ENCODE measurements at places on chromosomes 6 and 20.

DNA sequence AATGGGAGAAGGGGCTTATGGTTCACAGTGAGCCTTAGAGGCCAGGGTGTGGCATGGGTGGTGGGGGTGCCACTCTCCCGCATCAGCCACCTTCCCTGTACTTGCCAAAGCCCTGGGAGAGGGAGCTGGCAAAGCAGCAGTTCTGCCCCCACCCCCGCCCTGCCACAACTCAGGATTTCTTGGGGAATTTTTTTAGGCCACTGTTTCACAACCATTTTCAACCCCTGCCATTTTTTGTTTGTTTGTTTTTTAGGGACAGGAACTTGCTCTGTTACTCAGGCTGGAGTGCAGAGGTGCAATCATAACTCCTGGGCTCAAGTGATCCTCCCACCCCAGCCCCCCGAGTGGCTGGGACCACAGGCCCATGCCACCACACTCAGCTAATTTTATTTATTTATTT, 22.4 kb upstream of the TM9SF4 start:
- DNase-seq, result no peak

- peak; percentile 38 for DNase-seq
Measured at GRCh38 chr6:89368999-89369398, 16.5 kb upstream of the UBE2J1 start.

GRCh38 chr6:16409531-16410441, 171.4 kb downstream of the GMPR start:
- DNase-seq, result no peak

DNA sequence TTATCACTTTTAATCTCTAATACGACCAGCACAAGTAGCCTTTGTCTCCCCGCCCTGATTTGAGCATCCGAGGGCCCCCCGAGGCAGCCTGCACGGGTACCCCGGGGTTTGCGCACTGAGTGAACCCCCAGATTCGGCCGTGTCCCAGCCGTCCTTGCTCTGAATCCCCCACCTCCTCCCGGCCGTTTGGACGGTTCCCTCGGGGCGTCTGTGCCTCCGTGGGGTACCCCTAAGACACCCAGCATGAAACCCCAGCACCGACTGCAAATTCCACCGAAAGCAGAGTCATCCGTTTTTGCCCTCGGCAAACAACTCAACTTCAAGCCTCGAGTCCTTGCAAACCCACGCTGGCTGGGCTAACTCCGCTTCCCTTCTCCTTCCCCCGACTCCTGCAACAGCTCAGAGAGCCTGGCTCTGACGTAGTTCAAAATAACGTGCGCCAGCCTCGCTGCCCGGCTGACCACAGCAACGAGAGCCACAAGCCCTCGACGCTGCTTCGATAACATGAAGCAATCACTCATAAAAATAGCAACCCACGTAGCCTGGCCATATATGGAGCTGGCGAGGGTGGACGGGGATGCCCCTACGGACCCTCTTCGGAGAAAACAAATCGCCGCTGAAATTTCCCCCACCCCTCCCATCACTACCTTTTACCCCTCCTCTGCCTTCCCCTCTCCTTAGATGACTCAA, 764 bp upstream of the SNAP25 start:
- DNase-seq, result peak; percentile 42

DNA sequence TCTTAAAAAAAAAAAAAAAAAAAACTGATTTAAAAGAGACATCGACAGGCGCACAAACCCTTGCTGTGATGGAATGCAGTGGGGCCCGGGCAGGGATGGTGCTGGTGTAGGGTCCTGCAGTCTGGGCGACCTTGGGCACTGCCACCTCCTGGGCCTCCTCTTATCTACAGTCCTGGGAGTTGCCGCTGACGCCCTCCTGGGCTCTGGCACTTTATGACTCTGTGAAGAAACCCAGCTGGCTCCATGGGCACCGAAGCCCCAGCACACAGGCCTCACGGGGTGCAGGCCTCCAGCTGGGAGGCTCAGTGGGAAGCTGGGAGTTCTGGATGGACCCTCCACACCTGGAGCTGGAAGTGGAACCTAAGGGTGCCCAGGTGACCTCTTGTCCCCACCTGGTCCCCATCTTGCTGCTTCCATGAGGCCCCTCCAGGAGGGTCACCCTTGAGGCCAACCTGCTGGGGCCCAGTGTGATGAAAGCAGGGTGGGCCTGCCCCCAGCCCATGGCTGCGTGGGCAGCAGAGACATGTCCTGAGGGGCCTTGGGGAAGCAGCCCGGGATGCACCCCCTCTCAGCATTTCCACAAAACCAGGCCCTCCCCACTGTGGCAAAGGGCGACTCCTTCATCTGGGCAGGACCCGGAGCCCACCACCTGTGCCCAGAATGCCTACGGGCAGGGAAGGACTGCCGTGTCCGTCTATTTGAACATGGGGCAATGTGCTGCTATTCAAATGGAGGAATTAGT, 104.9 kb downstream of the ASXL1 start:
- DNase-seq, result no peak

DNA sequence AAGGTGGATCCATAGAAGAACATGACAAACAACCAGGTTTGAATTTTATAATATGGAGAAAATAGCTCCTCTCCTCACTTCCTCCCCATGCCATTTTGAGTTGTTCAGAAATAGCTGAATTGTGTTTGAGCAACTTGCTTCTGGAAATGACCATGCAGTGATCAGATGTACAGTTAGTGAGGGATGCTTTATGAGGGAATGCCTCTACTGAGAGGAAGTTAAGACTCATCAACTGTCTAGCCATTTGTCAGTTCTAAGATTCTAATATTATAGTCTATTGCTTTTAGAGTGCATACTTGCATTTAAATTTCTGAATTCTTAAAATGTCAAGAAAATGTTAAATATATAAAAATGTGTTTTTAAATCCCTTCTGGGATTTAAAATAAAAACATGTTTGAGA, 3.8 kb downstream of the LAMA2 start:
- no peak for DNase-seq

GRCh38 chr6:139271056-139271455, 20.7 kb downstream of the TXLNB start:
- DNase-seq, result no peak

DNA sequence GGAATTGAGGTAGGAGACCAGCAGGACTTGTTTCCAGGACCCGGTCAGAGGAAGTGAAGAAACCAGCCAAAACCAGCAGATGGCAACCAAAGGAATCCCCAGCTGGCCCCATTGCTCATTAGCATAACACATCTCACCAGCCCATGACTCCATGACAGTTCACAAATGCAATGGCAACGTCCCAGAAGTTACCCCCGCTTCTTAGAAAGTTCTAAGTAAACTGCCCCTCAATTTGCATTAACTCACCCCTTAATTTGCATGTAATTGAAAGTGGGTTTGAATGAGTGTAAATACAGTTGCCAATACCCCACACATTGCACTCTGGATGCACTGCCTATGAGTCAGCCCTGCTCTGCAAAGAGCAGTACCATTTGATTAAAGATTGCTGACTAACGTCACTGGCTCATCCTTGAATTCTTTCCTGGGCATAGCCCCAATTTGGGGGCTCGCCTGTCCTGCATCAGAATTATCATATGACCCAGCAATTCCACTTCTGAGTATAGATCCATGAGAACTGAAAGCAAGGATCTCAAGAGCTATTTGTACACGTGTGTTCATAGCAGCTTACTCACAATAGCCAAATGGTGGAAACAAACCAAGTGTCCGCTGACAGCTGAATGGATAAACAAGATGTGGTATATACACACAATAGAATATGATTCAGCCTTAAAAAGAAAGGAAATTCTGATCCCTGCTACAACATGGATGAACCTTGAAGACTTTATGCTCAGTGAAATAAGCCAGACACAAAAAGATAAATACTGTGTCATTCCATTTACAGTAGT, 36.4 kb downstream of the MYLK4 start:
- no peak for DNase-seq

- DNase-seq, result no peak
Measured at GRCh38 chr6:1080453-1081337, 231.2 kb upstream of the FOXQ1 start.

GRCh38 chr6:129490521-129491255, 219.3 kb downstream of the ARHGAP18 start:
- no peak for DNase-seq

- DNase-seq, result no peak
Measured at GRCh38 chr6:28794175-28795002, 129.4 kb downstream of the TRIM27 start.

DNA sequence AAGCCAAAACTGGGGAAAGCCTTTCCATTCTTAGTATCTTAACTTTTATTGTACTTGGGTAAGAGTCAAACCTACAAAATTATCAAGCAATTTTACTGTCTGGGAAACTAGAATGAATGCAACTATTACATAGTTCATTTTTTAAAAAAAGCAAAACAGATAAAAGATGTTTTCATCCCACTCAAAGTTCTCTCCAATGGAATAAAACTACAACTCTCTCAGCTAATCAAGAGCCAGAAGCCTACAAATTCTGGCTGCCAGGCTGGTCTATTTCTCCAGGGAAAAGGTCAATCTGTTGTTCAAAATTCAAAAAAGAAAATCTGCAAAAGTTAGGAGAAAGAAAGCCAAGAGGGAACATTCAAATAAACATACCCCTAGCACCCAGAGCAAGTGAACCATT, 56.2 kb downstream of the COL12A1 start:
- no peak for DNase-seq

Measured in frontal cortex (tissue), 4 donors.